Activated naive CD4-positive, alpha-beta T cell (primary cell): ENCODE measurements at places on chromosomes 6 and 20.
A peak's percentile ranks its signal among the peaks of the same experiment; 100 is the strongest.

GRCh38 chr20:38228436-38228835, 32.1 kb downstream of the KIAA1755 start:
- DNase-seq, result no peak

DNA sequence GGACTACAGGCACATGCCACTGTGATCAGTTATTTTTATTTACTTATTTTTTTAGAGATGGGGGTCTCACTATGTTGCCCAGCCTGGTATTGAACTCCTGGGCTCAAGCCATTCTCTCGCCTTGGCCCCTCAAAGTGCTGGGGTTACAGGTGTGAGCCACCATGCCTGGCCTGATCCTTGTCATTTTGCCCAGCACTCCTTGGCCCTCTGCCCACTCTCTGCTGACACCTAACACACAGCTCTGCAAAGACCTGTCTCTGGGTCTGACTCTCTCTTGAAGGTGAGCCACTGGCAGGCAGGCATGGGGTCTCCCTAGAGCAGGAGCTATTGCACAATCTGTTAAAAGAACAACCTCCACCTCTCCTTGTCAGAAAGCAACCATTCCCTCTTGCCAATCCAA, 155.6 kb downstream of the ZFP64 start:
- no peak for DNase-seq

- peak; percentile 34 for DNase-seq
Observed at GRCh38 chr6:13711324-13711732, 307 bp downstream of the RANBP9 start.

DNA sequence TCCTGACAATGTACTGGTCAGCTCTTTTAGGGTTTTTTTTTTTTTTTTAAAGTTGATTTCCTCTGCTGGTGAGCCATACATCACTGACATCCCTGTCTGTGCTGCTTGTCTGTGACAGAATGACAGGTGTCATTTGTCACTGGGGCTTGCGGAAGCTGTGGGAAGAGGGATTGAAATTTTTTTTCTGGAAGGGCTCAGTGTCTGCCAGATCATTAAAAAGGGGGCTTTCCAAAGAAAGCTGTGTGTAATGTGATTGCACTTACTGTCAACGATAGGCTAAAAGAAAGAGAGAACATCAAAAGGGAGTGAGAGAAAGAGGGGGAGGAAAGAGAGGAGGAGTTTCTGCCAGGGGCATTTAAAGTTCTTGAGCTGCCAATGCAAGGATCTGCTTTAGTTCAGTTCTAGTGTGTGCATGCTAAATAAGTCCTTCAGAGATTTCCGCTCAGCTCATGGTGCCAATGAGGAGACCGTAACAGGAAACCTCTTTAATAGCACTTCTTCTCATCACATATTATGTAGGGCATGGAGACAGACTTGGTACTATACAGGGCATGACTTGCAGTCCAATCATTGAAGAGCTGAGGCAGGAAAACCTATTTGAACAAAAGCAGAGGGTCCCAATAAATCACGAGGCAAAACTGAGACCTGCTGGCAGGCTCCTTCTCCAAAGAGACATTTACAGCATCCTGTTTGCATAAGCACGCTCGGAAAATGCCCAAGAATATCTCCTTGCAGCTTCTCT, 177.2 kb downstream of the TSHZ2 start:
- DNase-seq, result no peak

- no peak for DNase-seq
Observed at GRCh38 chr6:35019831-35020230, 121.3 kb downstream of the TCP11 start.

DNA sequence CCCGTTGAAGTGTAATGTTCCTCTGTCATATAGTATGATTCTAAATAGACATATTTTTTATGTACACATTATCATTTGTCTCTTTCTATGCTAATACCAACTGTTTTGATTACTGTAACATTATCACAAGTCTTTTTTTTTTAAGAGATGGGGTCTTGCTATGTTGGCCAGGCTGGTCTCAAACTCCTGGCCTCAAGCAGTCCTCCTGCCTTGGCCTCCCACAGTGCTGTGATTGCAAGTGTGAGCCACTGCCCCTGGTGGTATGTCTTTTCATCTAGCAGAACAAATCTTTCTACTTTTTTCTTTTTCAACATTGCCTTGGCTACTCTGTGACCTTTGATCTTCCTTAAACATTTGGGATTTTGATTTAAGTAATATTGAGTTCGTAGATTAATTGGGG, 57.7 kb downstream of the SLX4IP start:
- no peak for DNase-seq

GRCh38 chr6:105759946-105760345, 326.2 kb upstream of the PRDM1 start:
- no peak for DNase-seq

GRCh38 chr6:21246075-21246474, 347.5 kb upstream of the SOX4 start:
- no peak for DNase-seq

DNA sequence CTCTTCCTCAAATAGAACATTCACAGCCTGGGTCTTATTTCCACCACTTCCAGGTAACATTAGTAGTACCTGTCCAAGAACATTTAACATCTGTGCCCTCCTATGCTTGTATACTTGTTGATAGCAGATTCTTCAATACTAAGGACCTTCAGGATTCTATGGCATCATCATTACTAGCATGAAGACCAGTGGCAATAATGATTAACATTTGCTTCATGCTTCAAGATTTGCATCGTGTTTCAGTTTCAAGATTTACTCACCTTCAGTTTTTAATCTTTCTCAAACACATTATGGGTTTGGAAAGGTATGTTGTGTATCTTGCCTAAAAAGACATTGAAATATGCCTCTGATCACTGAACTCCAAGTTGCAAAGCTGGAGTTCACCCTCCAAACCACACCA, 412.8 kb upstream of the NRSN1 start:
- no peak for DNase-seq

DNA sequence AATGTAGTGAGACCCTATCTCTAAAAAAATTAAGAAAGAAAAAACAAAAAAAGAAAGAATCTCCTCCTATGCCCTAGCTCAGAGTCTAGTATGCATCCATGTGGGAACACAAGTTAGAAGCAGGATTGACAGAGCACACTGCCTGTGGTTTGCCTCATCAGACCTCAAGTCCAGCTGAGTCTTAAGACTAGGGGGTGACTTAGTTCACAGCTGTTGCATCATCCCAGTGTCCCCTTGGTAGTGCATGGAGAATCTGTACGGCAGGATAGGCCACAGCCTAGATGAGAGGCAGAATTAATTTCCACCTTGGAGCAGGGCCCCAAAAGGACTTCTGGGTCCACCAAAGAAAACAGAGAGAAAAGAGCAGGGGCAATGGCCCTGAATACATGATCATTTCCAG, 13.7 kb downstream of the PNPLA1 start:
- DNase-seq, result no peak

DNA sequence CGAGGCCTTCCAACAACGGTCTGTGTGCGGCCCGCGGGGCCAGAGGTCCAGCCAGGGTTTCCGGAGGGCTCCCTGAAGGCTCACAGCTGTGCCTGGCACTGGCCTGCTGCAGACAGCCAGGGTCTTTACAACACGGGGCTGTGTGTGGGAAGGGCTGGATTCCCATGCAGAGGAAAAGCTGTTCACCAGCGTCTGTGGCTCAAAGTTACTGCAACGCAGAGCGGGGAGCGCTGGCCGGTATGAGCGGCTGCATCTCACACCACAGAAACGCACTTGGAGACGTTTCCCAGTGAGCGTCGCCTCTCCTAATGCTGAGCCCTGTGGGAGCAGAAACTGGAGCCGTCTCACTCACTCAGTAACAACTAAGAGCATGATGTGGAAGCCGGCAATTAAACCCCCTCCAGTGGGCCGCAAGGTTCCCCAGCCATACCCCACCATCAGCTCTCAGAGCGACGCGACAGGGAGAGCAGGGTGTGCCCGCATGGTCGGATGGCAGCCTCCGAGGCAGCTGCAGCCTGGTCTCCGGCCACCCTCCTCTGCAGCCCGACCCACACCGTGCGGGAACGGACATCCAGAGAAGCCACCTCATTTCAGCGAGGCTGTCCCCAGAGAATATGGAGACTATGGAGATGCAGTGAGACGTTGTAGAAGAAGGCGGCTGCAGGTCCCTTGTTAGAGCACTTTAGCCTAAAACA, 42.6 kb downstream of the DLL1 start:
- DNase-seq, result no peak

- DNase-seq, result no peak
Observed at GRCh38 chr6:15616261-15616660, 46.6 kb downstream of the DTNBP1 start.

DNA sequence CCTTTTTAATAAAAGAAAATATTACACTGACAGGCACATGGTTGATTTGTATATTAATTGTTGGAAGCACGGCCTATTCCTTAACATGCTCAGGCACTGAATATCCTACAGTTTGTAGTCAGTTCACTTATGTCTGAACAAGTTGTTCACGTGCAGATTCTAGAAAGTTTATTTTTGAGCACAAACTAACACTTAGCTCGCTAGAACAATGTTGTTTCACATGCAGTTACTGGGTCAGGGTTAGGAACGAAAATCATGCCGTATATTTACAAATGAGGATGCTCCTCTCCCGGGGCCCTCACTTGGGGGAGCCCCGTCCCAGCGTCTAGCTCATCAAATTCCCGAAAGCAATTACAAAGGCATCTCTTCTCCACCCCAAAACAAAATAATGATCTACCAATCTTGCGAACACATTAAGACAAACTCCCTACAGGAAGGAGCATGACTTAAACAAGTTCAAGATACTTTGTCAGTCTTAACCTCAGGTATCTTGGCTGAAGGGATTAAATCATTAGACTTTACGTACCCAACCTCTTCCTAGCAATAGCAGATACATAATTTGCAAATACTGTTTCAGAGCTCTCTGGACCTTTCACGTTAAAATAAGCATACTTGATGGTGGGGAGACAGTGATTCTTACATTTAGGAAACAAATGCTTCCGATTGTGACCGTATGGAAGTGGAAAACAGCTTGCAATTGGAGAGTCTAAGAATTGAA, 1.5 kb downstream of the MAP7 start:
- no peak for DNase-seq

GRCh38 chr6:144153260-144153659, 2.9 kb downstream of the STX11 start:
- no peak for DNase-seq

DNA sequence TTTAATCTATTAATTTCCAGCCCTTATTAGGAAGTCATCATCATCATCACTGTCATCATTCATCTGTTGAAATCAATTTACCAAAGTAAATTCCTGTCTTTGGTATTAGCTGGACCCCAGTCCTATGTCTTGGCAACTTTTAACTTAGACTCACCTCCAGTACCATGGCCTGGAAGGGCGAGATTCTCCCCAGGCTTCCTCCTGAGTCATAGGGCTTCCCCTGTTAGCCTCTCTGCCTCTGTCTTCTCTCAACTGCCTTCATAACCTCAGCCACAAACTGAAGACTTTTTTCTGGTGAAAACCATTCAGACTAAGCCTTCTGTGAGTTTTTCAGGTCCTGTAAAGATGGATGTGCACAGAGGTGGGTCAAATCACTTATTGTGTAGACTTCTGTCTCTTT, 95.0 kb downstream of the NKAIN2 start:
- no peak for DNase-seq

DNA sequence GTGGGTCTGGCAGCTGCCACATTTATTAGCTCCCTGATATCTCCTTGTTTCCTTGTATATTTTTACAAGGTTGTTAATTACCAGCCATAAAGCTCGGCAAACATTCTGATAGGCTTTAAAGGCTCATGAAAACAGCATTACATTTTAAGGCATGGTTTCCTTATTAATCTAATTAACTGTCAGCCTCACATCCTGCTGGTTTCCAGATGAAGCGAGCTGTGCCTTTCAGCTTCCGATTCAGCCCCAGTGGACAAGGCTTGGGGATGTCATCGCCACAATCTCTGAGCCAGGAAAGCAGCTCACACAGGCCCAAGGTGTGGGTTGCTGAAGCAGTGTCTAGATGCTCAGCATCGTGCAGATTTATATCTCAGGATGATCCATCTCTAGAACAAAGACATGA, 66.0 kb upstream of the RALY start:
- DNase-seq, result no peak

- DNase-seq, result no peak
Observed at GRCh38 chr20:53636540-53637097, 43.0 kb upstream of the ZNF217 start.

- no peak for DNase-seq
Observed at GRCh38 chr20:35091816-35092523, 637 bp downstream of the TRPC4AP start.

- DNase-seq, result no peak
Observed at GRCh38 chr20:3696745-3697587, 15.2 kb upstream of the ADAM33 start.
